ENCODE measurements at places on chromosomes 1 and 21.

DNA sequence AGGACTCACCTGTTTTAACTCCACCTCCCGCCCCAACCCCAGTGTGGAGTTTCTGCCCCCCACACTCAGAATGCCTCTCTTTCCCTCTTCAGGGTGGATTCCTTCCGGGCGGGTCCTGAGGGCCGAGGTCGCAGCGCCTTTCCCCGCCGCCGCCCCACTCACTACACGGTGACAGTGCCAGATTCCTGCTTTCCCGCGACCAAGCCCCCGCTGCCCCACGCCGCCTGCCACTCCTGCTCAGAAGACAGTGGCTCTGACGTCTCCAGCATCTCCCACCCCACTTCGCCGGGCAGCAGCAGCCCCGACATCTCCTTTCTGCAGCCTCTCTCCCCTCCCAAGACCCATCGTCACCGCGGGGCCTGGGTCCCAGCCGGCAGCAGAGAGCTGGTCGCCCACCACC is 16.7 kb downstream of the INAVA start:
- DNase-seq: no peak

- no peak for DNase-seq
Measured at GRCh38 chr1:5751833-5752745, 240.1 kb downstream of the NPHP4 start.

- no peak for DNase-seq
Measured at GRCh38 chr1:248596615-248597014, 885 bp downstream of the OR2T10 start.

- DNase-seq: no peak
Measured at GRCh38 chr1:37793773-37794371, at the start of gene MANEAL. MANEAL (plus strand) TSS chr1:37793847; CDS start chr1:37794183, 336 bp downstream.
